ENCODE measurements at places on chromosomes 3 and 15. TPM values are rescaled to one million over a fixed set of nuclear protein-coding genes. Genes with fewer than 3 reads are reported as not detected.

Gene FBXO40
- not detected for total RNA-seq

Gene HGD
- 81.7 TPM for total RNA-seq

Gene ALG1L2
- total RNA-seq: not detected

Gene TGM4
- not detected for total RNA-seq

Gene CCDC174
- total RNA-seq: 7.1 TPM

Gene STXBP5L
- not detected for total RNA-seq

Gene GCNT3
- 5.9 TPM for total RNA-seq

Gene GHSR
- total RNA-seq: not detected

Gene CYP8B1
- total RNA-seq: not detected

Gene RFT1
- 19.5 TPM for total RNA-seq

Gene PAQR5
- 48.3 TPM for total RNA-seq

Gene MNS1
- 1.1 TPM for total RNA-seq

Gene TTC23
- total RNA-seq: 34.1 TPM

Gene TMEM202
- not detected for total RNA-seq

Gene SEMA3G
- 0.17 TPM for total RNA-seq

Gene SYNPR
- not detected for total RNA-seq

Gene KLF15
- not detected for total RNA-seq

Gene PIK3R4
- 10.0 TPM for total RNA-seq

Gene PCLAF
- total RNA-seq: 73.7 TPM

Gene FEZF2
- not detected for total RNA-seq

Gene MOBP
- not detected for total RNA-seq

Gene TUSC7
- not detected for total RNA-seq

Gene CDC25A
- total RNA-seq: 12.0 TPM

Gene CAPN3
- total RNA-seq: not detected

Gene SKIC8
- total RNA-seq: 58.7 TPM

Gene FAM107A
- not detected for total RNA-seq

Gene SPATA12
- 0.43 TPM for total RNA-seq

Gene POLQ
- 1.7 TPM for total RNA-seq

Gene RPUSD2
- 20.3 TPM for total RNA-seq

Gene DNASE1L3
- not detected for total RNA-seq

Gene SLC22A13
- total RNA-seq: not detected

Gene RYR3
- 0.12 TPM for total RNA-seq

Gene SLC22A14
- not detected for total RNA-seq

Gene SLC51A
- not detected for total RNA-seq

Gene CDHR4
- not detected for total RNA-seq

Gene AADACL2
- not detected for total RNA-seq

Gene KNG1
- not detected for total RNA-seq

Gene DNAH12
- 0.07 TPM for total RNA-seq

Gene PYDC2
- not detected for total RNA-seq

Gene CKMT1B
- not detected for total RNA-seq

Gene BRPF1
- total RNA-seq: 5.6 TPM

Gene AGTR1
- 0.03 TPM for total RNA-seq

Gene A4GNT
- not detected for total RNA-seq

Gene CRTC3
- total RNA-seq: 2.4 TPM

Gene IQCF2
- total RNA-seq: not detected

Gene CCDC39
- not detected for total RNA-seq

Gene UBAP1L
- total RNA-seq: not detected

Gene SOX14
- total RNA-seq: not detected

Gene FHIT
- total RNA-seq: 4.8 TPM

Gene CEP19
- 12.2 TPM for total RNA-seq

Gene IL17RB
- 2.7 TPM for total RNA-seq

Gene PIGZ
- total RNA-seq: 12.7 TPM

All from Caki2 (cell line).